ENCODE measurements at places on chromosomes 4 and X. TPM values are rescaled to one million over a fixed set of nuclear protein-coding genes. Genes with fewer than 3 reads are reported as not detected.

DNA sequence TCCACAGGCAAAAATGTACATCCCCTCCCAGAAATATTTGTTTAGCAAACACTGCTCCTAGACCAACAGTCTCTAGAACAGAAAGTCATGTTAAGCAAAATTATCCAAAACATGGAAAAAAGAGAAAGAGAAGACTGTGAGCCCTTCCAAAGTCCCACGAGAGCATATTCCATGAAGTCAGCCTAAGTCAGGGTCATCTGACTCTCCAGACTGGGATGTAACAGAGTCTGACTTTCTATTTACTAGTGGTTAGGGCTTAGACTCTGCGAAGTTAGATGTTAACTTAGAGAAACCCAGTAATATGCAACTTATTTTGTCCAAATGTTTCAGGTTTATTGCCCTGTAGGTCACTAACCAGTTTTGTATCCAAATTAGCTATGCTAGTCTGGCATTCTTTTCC lies 102.3 kb downstream of the MID1 start:
- H3K4me1 ChIP-seq = no peaks in the 10 kb centered on the region
- no peaks in the 10 kb centered on the region for H3K36me3 ChIP-seq
- H3K4me3 ChIP-seq = no peak overlapping the region
- no peaks in the 10 kb centered on the region for H3K27me3 ChIP-seq

- no peak overlapping the region for H3K27ac ChIP-seq
- H3K4me3 ChIP-seq = no peak overlapping the region
- H3K27me3 ChIP-seq = no peaks in the 10 kb centered on the region
These were observed 31.8 kb upstream of the CWH43 start for GRCh38 chr4:48954314-48954713.

Gene KLF8
- 53.5 TPM for polyA plus RNA-seq

GRCh38 chrX:6857749-6858148 lies 289.8 kb upstream of the STS start:
- no peaks in the 10 kb centered on the region for H3K36me3 ChIP-seq
- no peak overlapping the region for H3K27ac ChIP-seq
- DNase-seq = no peak
- H3K4me3 ChIP-seq = no peak overlapping the region

DNA sequence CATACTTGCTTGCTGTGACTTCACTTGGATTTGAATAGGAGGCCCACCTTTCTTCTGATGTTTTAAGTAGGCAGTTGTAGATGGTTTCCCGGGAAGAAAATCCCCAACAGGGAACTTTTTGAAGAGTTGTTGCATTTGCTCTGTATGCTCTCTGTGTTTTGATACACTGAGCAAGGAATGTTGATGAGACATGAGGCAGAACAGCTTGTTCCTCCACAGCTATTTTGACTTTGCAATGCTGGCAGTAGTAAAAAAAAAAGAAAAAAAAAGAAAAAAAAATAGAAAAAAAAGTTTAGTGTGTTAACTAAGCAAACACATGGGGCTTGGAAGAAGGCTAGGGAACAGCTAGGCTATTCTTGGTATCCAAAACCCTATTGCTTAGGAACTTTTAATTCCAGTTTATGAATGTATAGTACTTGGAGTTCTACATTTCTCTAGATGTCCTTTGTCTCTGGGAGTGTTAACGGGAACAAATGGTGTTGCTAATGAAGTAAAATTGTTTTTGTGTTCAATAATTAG lies 23.4 kb upstream of the PAQR3 start:
- DNase-seq = no peak
- no peak overlapping the region for H3K4me3 ChIP-seq

Gene PROM1
- not detected for polyA plus RNA-seq

Gene KCNIP4
- not detected for polyA plus RNA-seq

- H3K36me3 ChIP-seq = no peaks in the 10 kb centered on the region
- no peak for DNase-seq
- no peak overlapping the region for H3K4me3 ChIP-seq
These were observed 166.4 kb downstream of the ARHGAP6 start for GRCh38 chrX:11499076-11500044.

DNA sequence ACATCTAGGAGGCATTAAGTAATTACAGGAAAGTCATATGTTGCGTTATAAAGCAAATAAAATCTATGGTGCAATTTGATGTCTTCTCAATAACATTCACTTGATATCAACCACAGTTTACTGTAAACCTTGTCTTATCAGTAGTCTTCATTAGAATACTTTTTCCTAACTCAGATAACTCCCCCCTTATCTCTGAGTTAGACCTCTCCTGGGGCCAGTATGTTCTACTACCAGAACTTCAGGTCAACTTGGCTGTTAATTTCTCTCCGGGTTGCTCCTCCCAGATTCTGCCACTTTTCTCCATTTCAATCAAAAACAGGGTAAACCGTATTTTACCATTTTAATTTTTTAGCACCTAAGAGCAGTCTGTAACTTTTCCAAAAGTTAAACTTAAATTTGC lies 50.0 kb downstream of the KDR start:
- no peaks in the 10 kb centered on the region for H3K36me3 ChIP-seq
- no peak overlapping the region for H3K27ac ChIP-seq
- DNase-seq = no peak
- H3K4me1 ChIP-seq = no peaks in the 10 kb centered on the region
- no peak overlapping the region for H3K4me3 ChIP-seq

Gene ASB5
- not detected for polyA plus RNA-seq

DNA sequence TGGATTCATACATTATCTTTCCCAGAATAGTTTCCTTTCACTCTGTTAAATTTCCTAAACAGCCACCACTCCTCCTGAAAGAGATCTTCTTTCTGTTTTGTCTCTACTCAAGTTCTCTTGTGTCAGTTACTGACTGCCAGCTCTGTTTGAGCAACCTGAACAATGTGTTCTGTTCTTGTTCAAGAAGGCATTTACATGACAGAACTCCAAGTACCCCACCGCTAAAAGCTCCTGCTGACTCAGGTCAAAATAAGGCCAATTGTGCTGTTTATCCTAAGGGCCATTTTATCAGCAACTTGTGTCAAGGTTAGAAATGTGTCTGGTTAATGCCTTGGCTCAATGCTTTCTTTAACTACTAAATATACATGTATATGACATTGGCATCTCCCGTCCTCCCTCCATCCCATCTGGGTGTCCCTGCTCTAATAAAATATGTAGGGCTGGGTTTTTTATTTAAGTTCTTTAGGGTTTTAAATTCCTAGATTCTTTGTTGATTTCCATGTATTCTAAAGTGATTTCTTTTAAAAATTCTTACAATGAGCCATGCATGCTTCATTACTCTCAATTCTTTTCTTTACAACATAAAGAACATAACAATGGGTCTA lies 144.3 kb upstream of the PAQR3 start:
- no peak for DNase-seq

- H3K4me3 ChIP-seq = no peak overlapping the region
- H3K27ac ChIP-seq = no peak overlapping the region
- no peaks in the 10 kb centered on the region for H3K36me3 ChIP-seq
- H3K27me3 ChIP-seq = no peaks in the 10 kb centered on the region
- DNase-seq = no peak
These were observed 11.9 kb upstream of the ADH7 start for GRCh38 chr4:99447079-99447478.

DNA sequence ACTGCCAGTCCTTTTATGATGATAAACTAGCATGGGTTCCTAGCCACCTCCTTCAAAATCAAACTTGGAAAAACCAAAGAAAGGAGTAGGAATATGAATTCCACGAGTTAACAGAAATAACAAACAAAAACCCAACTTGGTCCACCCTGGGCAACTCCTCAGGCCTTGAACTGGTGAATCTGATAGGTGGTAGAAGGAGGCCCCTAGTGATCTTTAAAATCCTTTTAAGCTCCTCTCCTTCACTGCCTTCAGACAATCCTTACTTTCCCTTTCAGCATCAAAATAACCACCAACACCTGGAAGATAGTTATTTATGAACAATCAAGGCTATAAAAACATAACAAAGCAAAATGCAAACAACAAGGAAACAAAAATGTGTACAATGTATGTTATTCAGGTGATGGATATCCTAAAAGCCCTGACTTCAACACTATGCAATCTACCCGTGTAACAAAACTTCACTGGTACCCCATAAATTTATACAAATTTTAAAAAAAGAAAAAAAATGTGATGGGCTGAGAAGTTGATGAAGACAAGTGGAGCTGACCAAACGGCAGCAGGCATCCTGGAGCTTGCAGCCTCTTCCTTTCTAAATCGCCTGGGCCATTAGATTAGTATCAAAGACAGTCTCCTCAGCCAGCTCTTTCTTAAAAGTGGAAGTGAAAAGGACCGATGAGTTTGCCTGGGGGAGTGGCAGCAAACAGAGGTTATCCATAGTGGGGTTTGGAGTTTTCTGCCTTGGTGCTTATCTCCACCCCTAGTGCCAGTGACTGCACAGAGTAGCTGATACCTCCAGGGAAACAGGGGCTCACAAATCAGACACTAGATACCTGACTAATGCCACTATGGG lies 179.6 kb downstream of the TMA16 start:
- H3K4me3 ChIP-seq = peak overlapping the region; percentile 12
- no peaks in the 10 kb centered on the region for H3K27me3 ChIP-seq
- H3K27ac ChIP-seq = peak overlapping the region; percentile 34
- DNase-seq = peak; percentile 64
- H3K36me3 ChIP-seq = no peaks in the 10 kb centered on the region

Gene SNCA
- 0.48 TPM for polyA plus RNA-seq

DNA sequence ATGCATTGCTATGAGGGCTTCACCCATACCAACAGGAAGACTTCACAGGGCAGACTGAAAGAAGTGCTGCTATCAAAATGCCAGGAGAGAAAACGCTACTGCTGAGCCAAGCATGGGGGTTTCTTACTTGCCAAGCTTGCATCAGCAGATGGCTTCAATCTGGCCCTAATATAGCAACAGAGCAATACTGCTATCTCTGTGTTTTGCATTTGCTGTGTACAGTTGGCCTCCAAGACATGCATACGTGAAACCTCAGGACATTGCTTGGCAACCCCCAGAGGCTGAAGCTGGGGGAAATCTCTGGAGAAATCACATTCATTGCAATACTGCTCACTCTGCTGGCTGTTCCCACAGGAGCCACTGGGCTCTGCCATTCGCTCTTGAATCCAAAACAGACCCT lies 127.2 kb upstream of the GPC4 start:
- H3K27ac ChIP-seq = no peak overlapping the region
- no peaks in the 10 kb centered on the region for H3K4me1 ChIP-seq
- H3K36me3 ChIP-seq = no peaks in the 10 kb centered on the region
- DNase-seq = no peak
- H3K27me3 ChIP-seq = no peaks in the 10 kb centered on the region

- no peaks in the 10 kb centered on the region for H3K27me3 ChIP-seq
- no peak overlapping the region for H3K27ac ChIP-seq
- no peak overlapping the region for H3K4me3 ChIP-seq
- no peaks in the 10 kb centered on the region for H3K4me1 ChIP-seq
- no peaks in the 10 kb centered on the region for H3K36me3 ChIP-seq
- no peak for DNase-seq
These were observed 399.2 kb downstream of the IL15 start for GRCh38 chr4:142035566-142035965.

Gene FATE1
- polyA plus RNA-seq = not detected

Gene SPOCK3
- polyA plus RNA-seq = not detected

Gene TMPRSS11E
- polyA plus RNA-seq = 0.06 TPM

- H3K4me1 ChIP-seq = peaks cover 18% of the 10 kb centered on the region
- no peak for DNase-seq
- H3K27ac ChIP-seq = no peak overlapping the region
- no peaks in the 10 kb centered on the region for H3K36me3 ChIP-seq
These were observed 721 bp downstream of the FAM184B start for GRCh38 chr4:17780501-17781299.

DNA sequence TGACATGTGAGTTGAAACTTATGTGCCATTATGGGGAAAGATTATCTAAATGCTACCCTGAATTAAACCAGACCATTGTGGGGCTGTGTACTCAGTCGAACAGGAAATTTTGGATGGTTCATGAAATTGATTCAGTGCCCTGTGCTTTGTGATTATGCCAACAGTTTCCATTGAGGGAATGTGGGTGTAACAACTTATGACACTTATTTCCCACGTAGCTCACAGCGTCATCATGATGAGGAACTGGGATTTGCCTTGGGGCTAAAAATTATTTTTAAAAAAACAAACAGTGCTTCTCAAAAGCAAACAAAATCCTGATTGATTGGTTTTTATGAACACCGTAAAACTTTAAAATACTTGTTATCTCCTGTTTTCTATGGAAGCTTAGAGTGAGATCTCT lies 8.3 kb upstream of the CLTRN start:
- H3K27ac ChIP-seq = no peak overlapping the region
- no peak for DNase-seq
- H3K4me1 ChIP-seq = peaks cover 17% of the 10 kb centered on the region
- no peak overlapping the region for H3K4me3 ChIP-seq
- H3K27me3 ChIP-seq = no peaks in the 10 kb centered on the region

DNA sequence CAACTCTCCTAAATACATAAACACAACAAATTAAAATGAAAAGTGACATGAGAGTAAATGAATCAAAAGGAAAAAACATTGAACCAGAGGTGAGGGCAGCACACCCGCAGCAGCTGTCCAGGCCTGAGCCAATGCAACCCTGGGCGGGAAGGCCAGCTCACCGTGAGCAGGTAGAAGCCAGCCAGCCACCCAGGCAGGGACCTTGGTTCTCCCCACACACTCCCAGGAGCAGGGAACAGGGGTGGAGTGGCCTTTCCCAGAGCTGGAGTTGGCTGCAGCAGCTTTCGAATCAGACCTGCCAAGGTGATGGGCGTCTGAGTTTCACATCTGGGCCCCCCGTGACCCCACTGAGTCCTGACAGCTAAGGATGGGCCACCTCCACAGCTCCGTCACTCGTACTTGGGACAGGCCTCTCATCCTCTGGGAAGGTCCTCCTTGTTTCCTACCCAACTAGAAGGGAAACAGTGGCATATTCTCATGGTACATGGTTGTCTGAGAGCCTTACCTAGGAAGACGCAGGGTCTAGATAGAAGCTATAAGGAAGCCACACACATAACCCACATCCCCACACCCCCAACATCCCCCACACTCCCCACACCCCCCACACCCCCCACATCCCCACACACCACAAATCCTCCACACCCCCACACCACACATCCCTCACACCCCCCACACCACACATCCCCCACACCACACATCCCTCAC lies 172.2 kb downstream of the DCLK2 start:
- DNase-seq = no peak
- H3K4me3 ChIP-seq = no peak overlapping the region
- H3K36me3 ChIP-seq = no peaks in the 10 kb centered on the region
- H3K4me1 ChIP-seq = no peaks in the 10 kb centered on the region
- H3K27me3 ChIP-seq = no peaks in the 10 kb centered on the region
- H3K27ac ChIP-seq = no peak overlapping the region

GRCh38 chr4:88286897-88287296 lies 2.5 kb upstream of the PPM1K start:
- H3K36me3 ChIP-seq = no peaks in the 10 kb centered on the region
- H3K4me1 ChIP-seq = peaks cover 18% of the 10 kb centered on the region
- DNase-seq = no peak
- no peak overlapping the region for H3K27ac ChIP-seq
- H3K27me3 ChIP-seq = no peaks in the 10 kb centered on the region

Gene NEUROG2
- polyA plus RNA-seq = not detected

Gene SRPX
- polyA plus RNA-seq = not detected

DNA sequence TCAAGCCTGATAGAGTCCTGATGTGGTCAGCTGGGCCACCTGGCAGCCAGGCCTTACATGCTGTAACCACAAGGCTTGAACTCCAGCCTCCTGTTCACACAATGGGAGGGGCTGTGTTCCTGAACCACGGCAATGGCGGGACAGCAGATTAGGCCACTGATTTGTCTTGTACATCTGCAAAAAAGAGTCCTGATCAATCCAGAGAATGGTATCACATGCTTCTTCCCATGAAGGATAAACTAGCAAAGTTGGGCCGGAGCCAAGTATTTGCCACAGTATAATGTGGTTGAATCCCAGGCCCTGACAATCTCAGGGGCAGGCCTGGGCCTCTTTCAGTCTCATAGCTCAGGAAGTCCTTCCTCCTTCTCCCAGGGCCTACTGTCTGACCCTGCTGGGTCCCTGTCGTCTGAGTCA lies 2182.5 kb upstream of the AGA start:
- H3K27ac ChIP-seq = no peak overlapping the region
- no peak overlapping the region for H3K4me3 ChIP-seq
- H3K27me3 ChIP-seq = no peaks in the 10 kb centered on the region
- no peaks in the 10 kb centered on the region for H3K4me1 ChIP-seq

All from B cell (primary cell).